ENCODE measurements at places on chromosomes 3 and 15.

DNA sequence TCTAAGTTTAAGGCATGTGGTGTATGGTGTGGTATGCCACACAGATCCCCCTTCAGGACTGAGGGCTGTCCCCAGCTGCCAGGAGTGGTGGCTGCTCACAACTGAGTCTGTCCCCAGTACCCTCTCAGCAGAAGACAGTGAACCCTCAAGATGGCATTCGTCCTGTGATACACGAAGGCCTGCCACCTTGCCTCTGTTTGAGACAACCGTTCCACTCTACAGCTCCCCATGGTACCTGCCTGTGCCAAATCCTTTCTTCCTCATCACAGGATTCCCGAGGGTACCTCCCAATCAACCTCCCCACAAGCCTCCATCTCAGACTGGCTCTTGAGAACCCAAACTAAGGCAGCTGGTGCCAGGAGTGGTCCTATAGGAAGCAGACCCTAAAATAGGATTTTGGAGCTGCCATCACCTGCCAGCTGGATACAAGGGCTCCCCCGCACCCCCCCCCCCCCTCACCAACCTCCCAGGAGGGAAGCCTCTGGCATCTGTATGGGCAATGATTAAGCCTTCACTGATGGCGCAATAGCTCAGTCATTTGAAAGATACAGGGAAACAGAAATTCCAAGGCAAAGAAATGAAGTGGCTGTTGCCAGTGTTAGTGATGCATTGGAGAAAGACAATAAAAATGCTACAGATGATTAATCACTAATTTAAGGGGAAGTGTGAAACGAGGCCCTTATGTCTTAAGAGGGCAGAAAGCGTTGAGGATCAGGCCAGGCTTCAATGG, 230.0 kb upstream of the LYSMD4 start:
- no peak for DNase-seq

GRCh38 chr15:81469154-81469553, 95.1 kb upstream of the TMC3 start:
- DNase-seq: no peak

DNA sequence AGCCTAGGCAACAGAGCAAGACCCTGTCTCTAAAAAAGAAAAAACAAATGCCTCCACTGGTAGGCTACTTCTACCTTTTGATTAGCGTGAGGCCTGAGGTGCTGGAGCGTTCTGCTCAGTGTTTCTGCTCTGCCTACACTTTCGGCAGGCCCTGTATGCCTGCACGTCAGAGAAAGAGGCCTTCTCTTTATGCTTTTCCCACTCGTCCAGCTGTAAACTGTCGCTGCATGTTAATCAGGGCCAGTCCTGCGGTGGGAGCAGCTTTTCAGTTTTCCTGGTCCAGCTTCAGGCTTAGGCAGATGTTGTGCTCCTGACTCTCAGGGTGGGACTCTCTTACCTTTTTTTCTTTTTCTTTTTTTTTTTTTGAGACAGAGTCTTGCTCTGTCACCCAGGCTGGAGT, 25.3 kb downstream of the CSPG5 start:
- DNase-seq: no peak

DNA sequence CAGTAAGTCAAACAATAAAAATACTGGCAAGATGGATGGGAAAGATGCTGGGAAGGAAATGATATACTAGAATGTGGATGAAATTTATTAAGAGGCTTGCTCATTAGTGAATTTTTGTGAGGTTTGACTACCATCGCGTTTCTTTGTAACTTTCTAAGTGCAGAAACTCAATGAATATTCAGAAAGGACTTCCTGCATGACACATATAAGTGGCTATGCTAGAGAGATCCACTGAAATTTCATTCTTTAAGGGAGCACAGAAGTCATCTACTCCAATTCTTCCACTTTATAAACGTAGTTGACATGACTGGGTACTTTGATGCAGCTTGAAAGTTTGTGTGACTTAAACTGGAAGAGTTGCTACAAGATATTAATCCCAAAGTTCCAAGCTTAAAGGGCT, 88.0 kb downstream of the SHQ1 start:
- DNase-seq: no peak

DNA sequence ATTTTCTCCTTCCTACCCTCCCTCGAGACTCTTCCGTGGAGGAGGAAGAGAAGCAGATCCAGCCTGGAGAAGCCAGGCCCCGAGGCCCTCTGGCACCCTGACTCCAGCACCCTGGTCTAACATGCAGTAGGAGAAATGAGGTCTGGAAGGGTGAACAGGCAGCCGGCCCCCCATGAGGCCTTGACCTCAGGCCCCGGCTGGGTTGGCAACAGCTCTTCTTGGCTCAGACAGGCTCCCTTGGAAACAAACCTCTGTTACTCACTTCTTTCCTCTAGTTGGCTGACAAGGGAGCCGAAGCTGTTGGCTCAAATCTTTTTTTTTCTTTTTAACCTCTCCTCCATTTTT, 73.4 kb downstream of the CPN2 start:
- DNase-seq: no peak

DNA sequence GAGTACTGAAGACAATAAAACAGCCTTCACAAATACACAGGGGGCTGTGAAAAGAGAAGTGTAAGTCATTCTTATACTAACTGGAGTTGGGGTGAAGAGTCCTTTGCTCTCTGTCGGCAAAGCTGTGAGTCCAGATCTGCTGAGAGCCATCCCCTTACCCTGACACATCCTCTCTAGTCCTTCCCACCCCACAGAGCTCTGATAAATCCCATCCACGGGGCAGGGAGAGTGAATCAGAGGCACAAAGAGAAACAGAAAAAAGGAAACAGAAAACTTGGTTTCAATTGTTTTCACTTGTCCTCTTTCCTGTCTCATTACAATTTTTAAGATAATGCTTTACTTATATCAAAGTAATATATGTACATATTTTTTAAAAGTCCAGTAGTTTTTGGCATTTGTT, 18.2 kb upstream of the ZNF639 start:
- DNase-seq: no peak

- no peak for DNase-seq
Measured at GRCh38 chr3:64329037-64329436, 103.8 kb upstream of the PRICKLE2 start.

DNA sequence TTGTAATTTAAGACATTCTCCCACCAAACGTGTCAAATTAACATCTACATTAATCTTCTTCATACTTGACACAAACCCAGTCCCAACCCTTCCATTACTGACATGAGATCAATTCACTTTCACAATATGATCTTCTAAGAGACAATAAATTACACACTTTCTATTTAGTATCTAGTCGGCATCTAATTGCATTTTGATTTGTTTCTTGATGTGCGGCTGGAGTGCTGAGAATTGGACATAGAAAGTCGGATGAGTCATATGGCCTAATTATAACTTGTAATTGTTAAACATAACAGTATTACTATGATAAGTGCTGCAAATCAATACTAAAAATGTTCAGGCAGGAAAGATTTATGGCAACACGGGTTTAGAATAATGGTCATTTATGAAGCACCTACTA, 78.4 kb upstream of the RORA start:
- no peak for DNase-seq

- DNase-seq: no peak
Measured at GRCh38 chr3:55709411-55710012, 222.4 kb upstream of the WNT5A start.

DNA sequence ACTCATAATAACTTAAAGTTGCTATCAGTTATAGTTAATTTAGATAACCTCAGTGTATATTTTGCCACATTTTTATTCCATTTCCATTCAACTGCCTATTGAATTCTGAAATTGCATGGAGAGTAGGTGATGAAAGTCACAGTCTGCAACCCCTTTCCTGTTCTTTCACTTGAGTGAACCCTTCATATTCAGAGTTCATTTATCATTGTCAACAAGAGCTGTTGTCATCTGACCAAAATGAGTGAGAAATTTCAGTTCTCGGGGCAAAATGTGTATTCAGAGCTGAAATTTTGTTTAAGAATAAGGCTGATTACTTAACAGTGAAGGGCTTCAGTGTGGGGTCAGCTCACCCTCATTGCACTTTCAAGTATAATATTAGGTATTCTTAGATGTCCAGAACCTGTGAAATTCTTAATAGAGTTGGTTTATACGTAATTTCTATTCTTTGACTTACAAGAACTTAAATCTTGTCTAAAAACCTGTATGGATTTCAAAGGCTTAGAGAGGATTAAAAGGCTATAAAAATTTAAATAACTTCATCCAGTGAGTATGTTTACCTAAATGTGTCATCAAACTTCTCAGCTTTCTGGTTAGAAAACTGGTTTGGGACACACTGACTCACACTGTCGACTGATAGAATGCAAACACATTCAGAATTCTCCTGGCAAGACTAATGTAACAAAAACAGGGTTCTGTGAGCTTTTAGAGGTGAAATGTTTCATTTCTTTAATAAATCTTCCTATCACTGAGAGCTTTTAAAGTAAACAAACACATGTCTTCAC, 92.2 kb downstream of the CMSS1 start:
- no peak for DNase-seq

- DNase-seq: no peak
Measured at GRCh38 chr3:160134454-160134853, 90.8 kb upstream of the C3orf80 start.

GRCh38 chr3:71453822-71454511, 129.6 kb downstream of the FOXP1 start:
- DNase-seq: no peak

DNA sequence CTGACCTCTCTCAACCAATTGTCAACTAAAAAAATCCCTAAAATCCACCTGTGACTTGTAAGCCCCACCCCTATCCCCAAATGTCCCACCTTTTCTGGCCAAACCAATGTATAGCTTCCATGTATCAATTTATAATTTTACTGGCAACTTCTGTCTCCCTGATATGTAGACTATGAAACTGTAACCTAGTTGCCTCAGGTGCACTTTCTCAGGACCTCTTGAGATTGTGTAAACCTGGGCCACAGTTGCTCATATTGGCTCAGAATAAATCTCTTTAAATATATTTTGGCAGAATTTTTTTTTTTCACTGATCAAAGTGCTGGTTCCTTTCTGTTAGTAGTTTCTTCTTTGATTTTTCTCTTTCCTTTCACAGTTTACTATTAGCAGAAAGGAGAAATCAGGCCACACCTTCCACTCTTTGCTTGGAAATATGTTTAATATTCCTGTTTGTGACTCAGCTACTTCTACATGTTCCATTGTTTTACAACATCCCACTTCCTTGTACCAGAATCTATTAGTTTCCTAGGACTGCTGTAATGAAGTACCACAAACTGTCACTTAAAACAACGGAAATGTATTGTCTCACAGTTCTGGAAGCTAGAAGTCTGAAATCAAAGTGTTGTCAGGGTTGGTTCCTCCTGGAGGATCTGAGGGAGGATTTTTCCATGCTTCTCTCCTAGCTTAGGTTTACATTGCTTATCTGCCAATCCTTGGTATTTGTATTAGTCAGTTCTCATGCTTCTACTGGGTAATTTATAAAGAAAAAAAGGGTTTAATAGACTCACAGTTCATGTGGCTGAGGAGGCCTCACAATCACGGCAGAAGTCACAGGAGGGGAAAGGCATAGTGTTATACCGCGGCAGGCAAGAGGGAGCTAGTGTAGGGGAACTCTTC, 801.2 kb upstream of the ARPP21 start:
- no peak for DNase-seq

DNA sequence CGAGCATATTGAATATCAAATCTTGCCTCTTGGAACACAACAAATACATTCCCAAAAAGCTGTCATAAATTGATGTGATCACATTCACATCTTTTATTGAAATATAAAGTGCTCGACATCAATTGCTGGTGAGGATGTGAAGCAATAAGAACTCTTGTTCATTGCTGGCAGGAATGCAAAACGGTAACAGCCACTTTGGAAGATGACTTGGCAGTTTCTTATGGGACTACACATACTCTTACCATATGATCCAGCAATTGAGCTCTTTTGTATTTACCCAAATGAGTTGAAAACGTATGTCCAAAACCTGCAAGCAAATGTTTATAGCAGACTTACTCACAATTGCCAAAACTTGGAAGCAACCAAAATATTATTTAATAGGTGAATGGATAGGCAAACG, 234.9 kb downstream of the CACNA2D3 start:
- DNase-seq: no peak

GRCh38 chr15:95170561-95171380, 939.4 kb downstream of the MCTP2 start:
- no peak for DNase-seq

- no peak for DNase-seq
Measured at GRCh38 chr3:186054792-186055352, 54.0 kb downstream of the ETV5 start.

DNA sequence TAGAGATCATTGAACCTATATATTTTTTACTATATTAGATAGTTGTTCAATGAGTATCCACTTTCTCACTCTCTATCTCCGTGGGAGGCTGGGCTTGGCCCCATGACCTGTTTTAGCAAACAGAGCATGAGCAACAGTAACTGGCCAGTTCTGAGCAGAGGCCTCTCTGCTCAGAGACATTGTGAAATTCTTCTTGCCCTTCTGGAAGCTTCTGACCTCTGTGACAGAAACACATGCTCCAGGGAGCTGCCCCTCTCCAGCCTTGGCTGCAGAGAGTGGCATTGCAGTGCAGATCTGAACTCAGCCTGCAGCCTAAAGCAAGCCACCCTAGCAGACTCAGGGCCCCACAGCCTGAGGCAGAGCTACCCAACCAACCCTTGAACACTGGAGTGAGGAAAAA, 20.5 kb downstream of the FAM240A start:
- no peak for DNase-seq

- DNase-seq: no peak
Measured at GRCh38 chr3:27503526-27503925, 19.3 kb upstream of the SLC4A7 start.

- DNase-seq: no peak
Measured at GRCh38 chr3:152317184-152317583, 48.5 kb downstream of the MBNL1 start.

DNA sequence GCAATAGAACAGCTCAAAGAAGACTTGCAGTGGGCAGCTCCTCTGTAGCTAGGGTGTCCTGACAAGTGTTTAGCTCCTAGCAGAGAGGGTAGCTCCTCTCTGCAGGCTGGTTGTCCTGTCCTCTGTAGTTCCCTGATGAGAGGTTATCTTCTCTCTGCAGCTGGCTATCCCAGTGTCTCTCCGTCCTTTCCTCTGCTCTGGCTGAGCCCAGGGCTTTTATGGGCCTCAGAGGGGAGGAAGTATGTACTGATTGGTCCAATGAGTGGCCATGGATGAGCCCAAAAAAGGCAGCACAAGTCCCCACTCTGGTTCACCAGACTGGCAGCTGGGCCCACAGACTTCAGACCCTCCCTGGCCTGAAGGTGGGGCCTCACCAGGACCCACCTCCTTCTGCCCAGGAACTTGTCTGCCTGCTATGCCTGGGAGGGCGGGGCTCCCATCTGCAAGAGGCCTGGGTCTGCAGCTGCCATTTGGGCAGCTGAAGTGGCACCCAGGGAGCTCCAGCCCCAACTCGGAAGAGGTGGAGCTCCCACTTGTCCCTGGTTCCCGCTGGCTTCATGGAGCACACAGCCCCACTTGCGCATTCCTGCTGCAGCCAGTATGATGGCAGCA, 27.2 kb upstream of the MEX3B start:
- no peak for DNase-seq

- no peak for DNase-seq
Measured at GRCh38 chr15:32679298-32679690, 37.8 kb downstream of the SCG5 start.

- no peak for DNase-seq
Measured at GRCh38 chr3:122782804-122783203, 10.8 kb downstream of the HSPBAP1 start.

DNA sequence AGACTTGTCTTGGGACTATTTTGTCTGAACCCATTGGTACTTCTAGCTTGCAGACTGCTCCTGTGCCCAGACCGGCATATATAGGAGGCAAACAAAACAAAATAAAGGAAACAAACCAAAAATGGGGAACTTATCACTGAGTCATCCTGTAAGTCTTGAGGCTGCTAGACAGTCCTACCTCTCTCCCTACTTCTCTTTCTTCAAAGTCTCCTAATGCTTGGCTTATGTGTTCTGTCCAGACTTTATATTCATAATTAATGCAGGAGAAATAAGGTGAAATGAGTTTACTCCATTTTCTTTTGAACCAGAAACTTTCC, 266.2 kb downstream of the ZNF385D start:
- DNase-seq: no peak
